ENCODE measurements at places on chromosomes 3 and 15.
A peak's percentile ranks its signal among the peaks of the same experiment; 100 is the strongest.

- no peak for DNase-seq
These were observed at the start of gene BOC for GRCh38 chr3:113211330-113212149. BOC (plus strand) TSS chr3:113211557; CDS start chr3:113249803, 38,246 bp downstream.

- no peak for DNase-seq
These were observed 21.2 kb downstream of the GPR156 start for GRCh38 chr3:120263792-120264191.

- no peak for DNase-seq
These were observed 348.6 kb upstream of the GRM7 start for GRCh38 chr3:6512172-6512800.

- DNase-seq = peak; percentile 78
These were observed 33.2 kb upstream of the ZDHHC23 start for GRCh38 chr3:113914646-113915045.

GRCh38 chr3:115469649-115470048, 153.7 kb upstream of the GAP43 start:
- DNase-seq = no peak

DNA sequence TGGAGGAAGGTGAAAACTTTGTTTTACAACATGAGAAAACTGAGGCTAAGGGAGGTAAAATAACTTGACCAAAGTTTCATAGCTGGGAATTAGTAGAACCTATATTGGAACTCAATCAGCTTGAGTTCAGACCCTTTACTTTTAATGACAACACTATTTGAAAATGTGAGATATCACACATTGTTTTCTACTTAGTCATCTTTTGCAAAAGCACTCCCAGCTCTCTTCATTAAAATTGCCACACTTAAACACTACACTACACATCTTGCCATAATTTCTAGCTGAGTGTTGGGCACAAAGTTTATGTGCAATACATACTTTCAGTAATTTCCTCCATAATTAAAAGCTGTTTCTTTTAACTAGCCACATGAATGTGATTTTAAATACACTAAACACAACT, 230.4 kb upstream of the DCBLD2 start:
- no peak for DNase-seq

- no peak for DNase-seq
These were observed 39.5 kb downstream of the TCF12 start for GRCh38 chr15:56957812-56958406.

DNA sequence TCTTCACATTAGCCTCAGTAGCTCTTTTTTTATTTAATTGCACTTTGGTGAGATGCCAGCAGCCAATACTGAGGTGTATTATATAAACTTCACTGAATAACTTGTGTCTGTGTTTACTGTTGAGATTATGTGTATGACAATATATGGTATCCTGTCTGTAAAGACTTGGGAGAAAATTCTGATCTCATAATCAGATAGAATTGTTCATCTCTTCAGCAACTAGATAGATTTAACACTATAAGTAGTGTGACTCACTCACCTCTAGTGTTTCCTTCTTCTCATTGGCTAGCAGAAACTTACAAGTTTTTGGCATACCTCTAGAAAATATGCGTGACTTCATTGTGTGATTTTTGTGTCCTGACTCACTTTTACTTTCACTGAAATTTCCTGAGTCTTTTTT, 67.6 kb upstream of the TGFBR2 start:
- peak; percentile 54 for DNase-seq

GRCh38 chr3:74904646-74905045, 290.2 kb upstream of the CNTN3 start:
- DNase-seq = no peak

DNA sequence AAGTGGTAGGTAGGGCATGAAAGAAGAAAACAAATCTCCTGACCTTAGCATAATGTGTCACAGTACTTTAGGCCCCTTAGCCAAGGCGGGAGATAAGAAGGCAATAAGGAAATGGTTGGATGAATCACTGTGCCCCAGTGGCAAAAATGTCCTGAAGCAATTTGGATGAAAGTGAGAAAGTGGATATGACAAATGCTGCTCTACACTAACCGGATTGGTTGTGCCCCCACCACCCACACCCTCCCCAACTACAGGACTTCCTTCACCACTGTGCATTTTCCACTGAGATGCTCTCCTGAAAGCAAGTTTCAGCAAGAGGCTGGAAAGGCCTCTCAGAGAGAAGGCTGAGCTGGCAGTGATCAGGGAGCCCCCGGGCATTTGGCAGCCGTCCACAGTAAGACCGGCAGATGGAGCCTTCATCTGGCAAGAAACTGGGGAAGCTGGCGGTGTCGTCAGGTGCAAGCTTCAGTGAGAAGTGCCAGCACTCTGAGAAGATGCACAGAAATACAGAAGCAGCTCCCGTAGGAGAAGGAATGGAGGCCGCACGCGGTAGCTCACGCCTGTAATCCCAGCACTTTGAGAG, 63.8 kb downstream of the ATP1B3 start:
- DNase-seq = no peak

All from AG04449 (cell line).